Stimulated activated CD4-positive, alpha-beta T cell treated with anti-CD3 and anti-CD28 coated beads, Interleukin-2, amount 100 ng/mL, for 48 hours (primary cell): ENCODE measurements at places on chromosomes 7 and 10.
A peak's percentile ranks its signal among the peaks of the same experiment; 100 is the strongest.

DNA sequence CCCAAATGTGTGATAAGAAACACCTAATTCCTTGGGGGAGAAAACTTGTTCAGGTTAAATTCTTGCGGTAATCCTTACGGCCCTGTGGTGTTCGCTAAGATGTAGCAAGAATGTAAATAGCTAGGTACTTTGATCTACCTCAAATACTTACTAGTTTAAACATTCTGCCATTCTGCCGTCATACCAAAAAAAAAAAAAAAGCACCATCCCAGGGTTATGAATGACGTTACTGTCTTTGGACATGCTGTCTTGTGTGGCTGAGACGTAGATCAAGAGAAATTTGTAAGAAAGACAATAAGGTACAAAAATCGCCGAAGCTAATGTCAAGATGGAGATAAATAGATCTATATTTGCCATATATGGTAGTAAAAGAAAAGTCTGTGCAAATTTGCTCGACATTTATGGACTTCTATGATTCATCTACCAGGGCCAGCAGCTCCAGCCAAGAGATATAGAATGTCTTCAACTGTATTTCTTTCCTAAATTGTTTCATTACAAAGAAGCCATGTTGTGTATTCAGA lies 195.6 kb downstream of the CUX1 start:
- DNase-seq = no peak

DNA sequence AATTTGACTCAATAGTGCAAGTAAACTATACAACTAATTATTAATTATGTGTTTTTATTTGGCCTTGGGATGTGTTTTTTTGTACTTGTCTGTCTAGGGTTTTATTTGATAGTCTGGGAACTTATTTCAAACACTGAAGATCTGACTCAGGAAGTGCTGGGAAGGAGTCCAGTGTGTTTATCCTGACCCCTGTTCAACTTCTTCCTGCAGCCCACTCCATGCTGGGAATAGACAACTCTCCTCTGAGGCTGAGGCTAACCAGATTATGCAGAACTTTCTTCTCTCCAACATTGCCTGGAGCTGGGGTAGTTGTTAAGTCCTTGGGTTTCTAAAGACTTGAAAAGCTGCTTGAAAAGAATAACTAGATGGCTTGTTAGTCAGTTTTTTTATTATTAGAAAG lies 6.9 kb downstream of the CISD1 start:
- DNase-seq = no peak

GRCh38 chr7:106570948-106571418 lies 90.0 kb downstream of the CCDC71L start:
- no peak for DNase-seq

- no peak for DNase-seq
Measured at GRCh38 chr10:81414038-81414437, 461.0 kb upstream of the NRG3 start.

GRCh38 chr7:27181795-27182275 lies 3.2 kb downstream of the HOXA11 start:
- DNase-seq = no peak

DNA sequence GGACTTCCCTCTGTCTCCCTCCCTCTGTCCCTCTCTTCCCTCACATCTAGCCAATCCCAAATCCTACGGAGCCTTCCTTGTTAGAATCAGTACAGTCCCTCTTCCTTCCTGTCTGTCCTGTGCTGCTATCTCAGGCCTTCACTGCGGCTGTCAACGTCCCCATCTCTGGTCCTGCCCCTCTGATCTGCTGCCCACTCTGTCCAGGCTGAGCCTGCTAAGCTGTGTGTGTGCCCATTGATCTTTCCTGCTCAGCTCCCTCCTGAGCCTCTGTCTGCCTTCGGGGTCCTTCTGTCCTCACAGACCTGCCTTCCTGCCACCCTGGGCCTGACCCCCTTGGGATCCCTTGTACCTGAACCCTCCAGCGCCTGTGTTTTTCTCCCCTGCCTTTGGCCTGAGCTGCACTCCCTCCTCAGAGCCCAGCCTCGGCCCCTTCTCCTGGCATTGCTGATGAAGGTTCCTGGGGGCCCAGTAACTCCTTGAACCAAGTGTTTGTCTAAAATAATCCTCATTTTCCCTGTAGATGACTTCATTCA lies 182.1 kb upstream of the SHH start:
- DNase-seq = no peak

DNA sequence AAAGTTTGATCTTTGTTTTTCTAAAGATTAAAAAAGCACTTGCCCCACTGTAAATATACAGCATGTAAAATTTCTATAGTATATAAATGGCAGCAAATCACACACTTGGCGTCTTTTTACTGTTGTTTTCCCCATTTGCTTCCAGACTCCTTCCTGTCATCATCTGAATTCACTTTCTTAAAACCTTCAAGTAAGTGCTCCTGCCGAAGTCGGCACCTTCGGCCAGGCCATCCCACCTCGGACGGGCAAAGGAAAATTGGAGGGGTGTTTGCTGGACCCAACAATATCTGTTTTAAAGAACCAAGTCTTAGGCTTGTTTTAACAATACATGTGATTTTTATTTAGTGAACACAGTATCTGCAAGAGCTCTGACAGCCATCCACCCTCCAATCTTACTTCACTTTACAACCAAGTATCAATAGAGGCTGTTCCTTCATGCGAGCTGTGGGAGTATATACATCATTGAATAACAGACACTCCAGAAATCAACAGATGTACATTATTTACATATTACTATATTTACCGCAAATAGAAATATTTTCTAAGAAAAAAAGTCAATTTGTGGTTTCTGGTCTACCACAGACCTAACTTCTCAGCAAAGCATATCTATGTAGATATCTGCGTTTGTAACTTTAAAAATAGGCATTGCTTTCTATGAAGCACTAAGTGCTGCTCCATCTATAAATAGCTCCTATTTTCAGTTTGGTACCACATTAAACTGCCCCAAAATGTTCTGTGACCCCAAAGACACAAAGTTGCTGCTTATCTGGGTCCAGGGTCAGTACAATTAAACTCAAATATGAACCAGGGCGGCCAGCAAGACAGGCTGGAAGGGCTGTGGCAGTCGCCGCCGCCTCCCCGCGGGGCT lies 110.7 kb downstream of the CYTH3 start:
- DNase-seq = no peak

- DNase-seq = no peak
Measured at GRCh38 chr10:72342911-72343310, 11.8 kb downstream of the DNAJB12 start.

- peak; percentile 76 for DNase-seq
Measured at GRCh38 chr7:47991741-47992311, 12.4 kb upstream of the HUS1 start.

DNA sequence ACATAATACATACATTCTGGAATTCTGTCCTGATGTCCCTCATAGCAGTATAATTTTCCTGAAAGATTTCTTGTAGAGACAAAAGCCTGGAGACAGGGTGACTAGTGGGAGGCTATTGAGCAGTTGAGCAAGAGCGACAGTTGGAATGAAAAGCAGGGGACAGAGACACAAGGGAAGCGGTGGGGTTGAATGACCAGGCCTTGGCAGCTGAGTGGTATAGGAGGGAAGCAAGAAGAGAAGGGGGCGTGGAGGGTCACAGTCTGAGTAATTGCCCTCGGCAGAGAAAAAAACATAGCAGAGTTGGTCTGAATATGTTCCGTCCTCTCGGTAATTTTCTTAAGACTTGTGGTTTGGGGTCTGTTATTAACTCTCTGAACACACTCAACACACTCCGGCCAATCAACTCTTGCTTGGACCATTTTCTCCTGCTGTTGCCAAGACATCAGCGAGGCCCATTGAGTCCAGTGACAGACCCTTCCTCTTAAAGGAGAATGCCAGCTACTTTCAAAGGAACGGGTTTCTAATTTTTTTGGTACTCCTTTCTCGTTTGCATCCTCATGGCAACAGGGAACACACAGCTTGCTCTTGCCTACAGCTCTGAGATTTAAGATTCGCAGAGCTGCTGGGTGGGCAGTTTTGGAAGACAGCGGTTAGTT lies 5.3 kb upstream of the ACTR3B start:
- no peak for DNase-seq

DNA sequence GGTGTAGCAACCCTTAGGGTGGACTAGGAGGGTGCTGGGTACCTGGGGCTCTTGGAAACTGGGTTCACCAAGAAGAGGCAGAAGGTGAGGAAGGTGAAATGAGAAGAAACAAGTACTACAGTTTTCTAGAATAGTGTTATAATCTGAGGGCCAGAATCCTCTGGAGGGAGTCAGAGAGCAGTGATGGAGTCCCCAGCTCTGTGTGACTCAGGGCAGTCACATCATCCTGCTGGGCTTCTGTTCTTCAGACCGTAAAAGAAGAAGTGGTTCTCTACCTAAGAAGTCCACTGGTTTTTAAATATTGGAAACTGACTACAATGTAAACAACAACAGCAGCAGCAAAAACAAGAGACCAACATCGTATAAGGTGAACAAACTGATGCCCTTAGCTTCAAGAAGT lies 197.3 kb downstream of the PRPF18 start:
- DNase-seq = no peak

GRCh38 chr10:100009793-100010676 lies at the start of gene DNMBP:
DNMBP (minus strand) TSS chr10:100009947; CDS start chr10:99972124, 37,823 bp downstream.
- DNase-seq = peak; percentile 81

GRCh38 chr7:25326501-25327156 lies 98.3 kb upstream of the NPVF start:
- DNase-seq = no peak

GRCh38 chr7:30241767-30242166 lies 42.6 kb upstream of the ZNRF2 start:
- no peak for DNase-seq

DNA sequence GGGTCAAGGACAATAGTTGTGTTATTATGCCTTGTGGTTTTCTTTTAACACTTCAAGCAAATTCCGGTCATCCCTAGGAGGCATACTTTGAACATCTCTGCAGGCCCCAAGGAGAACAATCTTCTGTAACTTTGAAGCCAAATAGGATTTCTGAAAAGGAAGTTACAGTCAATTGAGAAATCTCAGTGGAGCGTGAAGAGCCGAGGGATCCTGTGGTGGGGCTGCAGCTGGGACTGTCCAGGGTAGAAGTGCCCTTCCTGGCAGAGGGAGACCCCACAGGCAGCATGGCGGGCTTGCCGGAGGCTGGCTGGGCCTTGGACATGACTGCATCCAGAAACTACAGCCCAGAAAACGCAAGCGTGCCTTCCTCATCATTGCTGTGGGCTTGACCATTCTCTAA lies 179.7 kb downstream of the PTPN20 start:
- no peak for DNase-seq

DNA sequence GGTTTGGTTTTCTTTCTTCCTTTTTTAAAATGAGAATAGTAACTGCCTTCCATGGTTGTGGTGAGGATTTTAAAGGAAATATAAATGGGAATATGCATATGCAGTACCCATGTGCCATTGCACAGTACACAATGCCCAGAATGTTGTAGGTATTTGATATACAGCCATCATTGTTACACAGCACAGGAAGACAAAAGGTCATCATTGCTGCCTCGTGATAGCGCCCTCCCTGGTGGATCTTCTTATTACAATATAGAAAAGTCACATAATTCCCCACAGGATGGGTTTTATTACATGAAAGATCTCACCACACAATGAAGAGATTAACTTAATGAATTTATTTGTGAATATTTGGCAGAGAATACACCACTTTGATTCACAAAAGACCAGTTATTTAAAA lies 76.5 kb downstream of the PPP1R17 start:
- DNase-seq = no peak

GRCh38 chr7:40866601-40867000 lies 731.8 kb downstream of the SUGCT start:
- DNase-seq = no peak

- DNase-seq = no peak
Measured at GRCh38 chr7:135361788-135362187, 128.2 kb downstream of the STRA8 start.

DNA sequence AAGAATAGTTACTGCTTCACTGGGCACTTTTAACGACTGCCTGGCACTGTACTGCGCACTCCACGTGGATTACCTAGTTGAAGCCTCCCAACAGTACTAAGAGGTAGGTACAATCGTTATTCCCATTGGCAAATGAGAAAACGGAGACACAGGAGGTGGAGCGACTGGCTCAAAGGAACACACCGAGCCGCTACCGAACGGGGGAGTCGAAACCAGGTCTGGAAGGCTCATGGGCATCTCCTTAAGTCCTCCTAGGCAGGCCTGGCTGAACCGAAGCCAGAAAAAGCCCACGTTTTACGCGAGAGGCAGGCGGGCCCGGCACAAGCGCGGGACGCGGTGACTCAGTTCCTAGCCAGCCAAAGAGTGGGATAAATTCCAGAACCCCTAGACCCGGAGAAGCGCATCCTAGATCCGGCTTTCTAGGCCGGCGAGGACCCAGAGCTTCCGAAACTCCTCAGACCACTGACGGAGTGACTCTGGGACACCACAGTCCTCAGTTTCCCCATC lies 472 bp downstream of the PDAP1 start:
- peak; percentile 32 for DNase-seq
